ENCODE measurements at places on chromosomes 2 and 18.

- DNase-seq = no peak
These were observed 6.8 kb downstream of the PECR start for GRCh38 chr2:216074794-216075193.

DNA sequence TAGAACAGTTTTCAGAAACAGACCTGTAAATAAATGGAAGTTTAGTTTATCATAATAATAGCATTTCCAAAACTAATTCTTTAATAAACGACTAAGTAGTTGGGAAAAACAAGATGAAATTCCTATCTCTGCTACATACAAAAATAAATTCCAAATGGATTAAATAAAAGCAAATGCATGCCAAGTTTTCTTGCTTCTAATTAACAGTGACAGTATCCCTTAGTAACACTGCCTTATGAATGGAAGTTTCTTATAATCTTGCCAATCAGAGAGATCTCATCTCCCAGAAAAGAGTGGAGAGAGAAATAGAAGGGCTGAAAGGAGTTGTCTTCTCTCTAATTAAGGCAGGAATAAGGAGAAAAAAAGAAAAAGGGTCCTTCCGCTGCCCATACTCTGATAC lies 133.9 kb downstream of the GFPT1 start:
- no peak for DNase-seq

DNA sequence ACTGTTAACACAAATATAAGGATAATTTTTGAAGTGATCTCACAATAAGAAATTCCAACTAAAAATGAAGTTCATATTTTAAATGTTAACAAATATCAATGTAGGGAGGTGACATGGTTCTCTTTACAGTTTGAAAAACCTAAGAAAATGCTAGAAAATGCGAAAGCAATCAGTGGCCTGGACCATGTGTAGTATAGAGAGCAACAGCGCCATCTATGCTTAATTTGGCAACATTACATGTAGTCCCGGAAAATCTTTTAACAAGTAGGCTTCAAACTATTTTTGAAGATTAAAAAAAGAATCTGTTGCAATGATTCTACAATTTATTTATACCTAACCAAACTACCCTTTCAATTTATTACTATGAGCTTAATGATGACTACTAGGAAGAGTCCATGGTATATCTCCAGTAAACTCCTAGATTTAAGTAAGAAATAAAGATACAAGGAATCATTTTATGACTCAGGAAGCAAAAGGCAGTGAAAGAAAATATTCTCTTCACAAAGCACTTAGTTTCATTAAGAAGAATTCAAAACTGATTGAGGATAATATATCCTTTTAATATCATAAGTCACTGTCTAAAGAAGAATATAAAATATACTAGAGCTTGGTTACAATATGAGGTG lies 33.3 kb downstream of the NDUFA10 start:
- DNase-seq = no peak

DNA sequence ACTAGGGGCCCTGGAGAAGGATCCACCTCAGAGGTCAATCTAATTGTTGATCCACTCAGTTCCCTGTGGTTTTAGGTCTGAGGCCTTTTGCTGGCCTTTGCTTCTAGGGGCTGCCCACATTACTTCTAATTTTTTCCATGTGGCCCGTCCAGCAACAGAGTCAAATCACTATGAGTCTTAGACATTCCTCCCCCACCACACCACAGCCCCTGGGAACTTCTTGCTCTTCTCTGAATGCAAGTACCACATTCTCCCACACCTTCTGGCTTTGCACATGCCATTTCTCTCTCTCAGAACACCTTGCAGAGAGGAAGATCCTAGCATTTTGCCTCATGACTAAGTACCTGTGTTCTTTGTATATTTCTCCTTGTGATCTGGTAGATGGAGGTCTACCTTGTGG lies 286.9 kb downstream of the SETBP1 start:
- DNase-seq = no peak

DNA sequence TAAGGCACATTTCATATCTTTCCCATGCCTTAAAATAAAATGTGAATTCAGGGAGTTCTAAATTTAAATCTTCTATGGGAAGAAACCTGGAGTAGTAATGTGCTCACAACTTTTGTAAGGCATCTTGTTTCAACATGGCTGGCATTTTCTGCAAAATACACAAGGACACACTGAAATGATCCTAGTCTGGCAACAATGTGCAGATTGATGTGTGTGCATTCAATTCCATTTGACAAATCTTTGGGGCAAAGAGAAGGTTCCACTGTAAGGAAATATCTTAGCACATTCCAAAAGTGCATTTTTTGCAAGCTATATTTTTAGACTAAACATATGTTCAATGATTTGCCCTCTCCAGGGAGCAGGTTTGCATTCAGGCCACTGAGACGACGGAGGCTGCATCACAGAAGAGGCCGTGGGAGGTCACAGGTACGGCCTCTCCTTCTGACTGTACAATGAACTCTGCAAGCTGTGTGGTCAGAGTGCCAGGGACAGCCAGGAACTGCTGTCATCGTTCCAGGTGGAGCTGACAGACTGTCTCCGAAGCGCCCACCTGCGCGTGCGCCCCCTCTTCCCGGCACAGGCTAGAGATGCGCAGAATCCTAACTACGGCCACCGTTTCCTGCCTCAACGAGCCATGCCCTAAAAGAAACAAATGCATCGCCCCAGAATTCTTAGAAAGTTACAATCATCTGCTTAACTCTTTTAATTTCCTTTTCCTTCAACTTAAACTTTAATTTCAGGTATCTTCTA lies 149.2 kb upstream of the POU3F3 start:
- no peak for DNase-seq

GRCh38 chr2:233981574-233982420 lies 64.6 kb downstream of the TRPM8 start:
- DNase-seq = no peak

DNA sequence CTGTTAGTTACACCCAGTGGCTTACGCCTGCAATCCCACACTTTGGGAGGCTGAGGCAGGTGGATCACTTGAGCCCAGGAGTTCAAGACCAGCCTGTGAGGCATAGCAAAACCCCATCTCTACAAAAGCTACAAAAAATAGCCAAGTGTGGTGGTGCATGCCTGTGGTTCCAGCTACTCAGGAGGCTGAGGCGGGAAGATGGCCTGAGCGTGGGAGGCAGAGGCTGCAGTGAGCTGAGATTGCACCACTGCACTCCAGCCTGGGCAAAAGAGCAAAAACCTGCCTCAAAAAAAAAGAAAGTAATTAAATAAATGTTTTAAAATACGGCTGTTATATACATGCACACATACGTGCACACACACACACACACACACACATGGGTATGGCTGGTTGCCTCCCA lies 194.8 kb downstream of the HDAC4 start:
- DNase-seq = no peak

GRCh38 chr2:138010890-138011289 lies 46.6 kb downstream of the HNMT start:
- no peak for DNase-seq

All from activated CD4-positive, alpha-beta T cell treated with anti-CD3 and anti-CD28 coated beads for 24 hours (primary cell).